PC-9 (cell line): ENCODE measurements at places on chromosomes 3 and 15. TPM values are rescaled to one million over a fixed set of nuclear protein-coding genes. Genes with fewer than 3 reads are reported as not detected.

- DNase-seq: no peak
- H3K27ac ChIP-seq: no peak overlapping the region
- H3K36me3 ChIP-seq: no peaks in the 10 kb centered on the region
Measured at GRCh38 chr3:42043099-42043813, 47.9 kb upstream of the TRAK1 start.

ZNF660 gene
- 1.0 and 1.2 TPM in 2 replicates for total RNA-seq

HAUS2 gene
- total RNA-seq: 17.7 and 23.7 TPM in 2 replicates

- no peak overlapping the region for H3K4me3 ChIP-seq
- H3K4me1 ChIP-seq: peaks cover 29% of the 10 kb centered on the region
- no peak overlapping the region for H3K27ac ChIP-seq
- H3K27me3 ChIP-seq: no peaks in the 10 kb centered on the region
- no peaks in the 10 kb centered on the region for H3K36me3 ChIP-seq
Measured at GRCh38 chr3:27528791-27529190, 44.6 kb upstream of the SLC4A7 start.

DNA sequence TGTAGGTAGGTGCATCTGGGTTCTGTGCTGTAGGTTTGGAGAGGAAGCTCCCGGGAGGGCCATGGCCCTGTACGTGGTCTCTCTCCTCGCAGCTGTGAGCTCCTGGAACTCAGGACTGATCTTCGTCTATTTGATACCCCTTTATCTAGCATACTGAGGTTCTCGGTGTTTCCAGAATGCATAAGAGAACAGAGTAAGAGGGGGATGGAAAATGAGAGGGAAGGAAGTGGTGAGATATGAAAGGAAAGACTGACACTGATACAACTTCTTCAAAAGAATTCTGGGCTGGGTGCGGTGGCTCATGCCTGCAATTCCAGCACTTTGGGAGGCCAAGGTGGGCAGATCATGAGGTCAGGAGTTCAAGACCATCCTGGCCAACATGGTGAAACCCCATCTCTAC is 90.7 kb downstream of the CHRD start:
- no peaks in the 10 kb centered on the region for H3K36me3 ChIP-seq
- H3K27me3 ChIP-seq: peaks cover 46% of the 10 kb centered on the region
- no peak overlapping the region for H3K4me3 ChIP-seq
- no peaks in the 10 kb centered on the region for H3K4me1 ChIP-seq
- no peak for DNase-seq

CPEB1 gene
- not detected in 2 replicates for total RNA-seq
